ENCODE measurements at places on chromosomes 3 and 15. TPM values are rescaled to one million over a fixed set of nuclear protein-coding genes. Genes with fewer than 3 reads are reported as not detected.

The CYP8B1 gene
- polyA plus RNA-seq = not detected

The KCNAB1 gene
- polyA plus RNA-seq = 0.91 TPM

DNA sequence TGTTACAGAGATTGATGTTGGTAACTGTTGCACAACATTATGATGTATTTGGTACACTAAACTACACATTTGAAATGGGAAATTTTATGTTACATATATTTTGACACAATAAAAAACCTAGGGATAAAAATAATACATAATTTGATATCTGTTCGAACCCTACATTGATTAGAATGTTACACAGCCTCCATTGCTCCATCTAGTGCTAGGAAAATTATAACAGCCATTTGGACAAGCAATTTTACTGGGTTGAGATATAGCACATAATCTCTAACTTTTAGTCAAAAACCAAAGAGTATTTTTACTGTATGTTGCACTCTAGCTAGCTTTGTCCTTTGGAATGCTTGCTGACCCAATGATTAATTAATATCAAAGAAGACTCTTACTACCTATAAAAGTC is 108.1 kb downstream of the LSAMP start:
- no peak overlapping the region for H3K4me3 ChIP-seq
- no peak for DNase-seq
- H3K27ac ChIP-seq = no peak overlapping the region
- no peaks in the 10 kb centered on the region for H3K27me3 ChIP-seq

GRCh38 chr3:66618066-66618465 is 117.2 kb upstream of the LRIG1 start:
- H3K4me1 ChIP-seq = no peaks in the 10 kb centered on the region
- H3K27ac ChIP-seq = no peak overlapping the region
- no peaks in the 10 kb centered on the region for H3K36me3 ChIP-seq
- H3K27me3 ChIP-seq = no peaks in the 10 kb centered on the region

GRCh38 chr3:179067839-179068238 is 3.8 kb downstream of the ZMAT3 start:
- peaks cover 8% of the 10 kb centered on the region for H3K4me1 ChIP-seq
- no peaks in the 10 kb centered on the region for H3K27me3 ChIP-seq
- DNase-seq = no peak
- no peak overlapping the region for H3K4me3 ChIP-seq

- H3K4me3 ChIP-seq = no peak overlapping the region
- no peaks in the 10 kb centered on the region for H3K36me3 ChIP-seq
- H3K27me3 ChIP-seq = no peaks in the 10 kb centered on the region
- no peaks in the 10 kb centered on the region for H3K4me1 ChIP-seq
- no peak for DNase-seq
Observed at GRCh38 chr15:94834494-94834893, 603.1 kb downstream of the MCTP2 start.

DNA sequence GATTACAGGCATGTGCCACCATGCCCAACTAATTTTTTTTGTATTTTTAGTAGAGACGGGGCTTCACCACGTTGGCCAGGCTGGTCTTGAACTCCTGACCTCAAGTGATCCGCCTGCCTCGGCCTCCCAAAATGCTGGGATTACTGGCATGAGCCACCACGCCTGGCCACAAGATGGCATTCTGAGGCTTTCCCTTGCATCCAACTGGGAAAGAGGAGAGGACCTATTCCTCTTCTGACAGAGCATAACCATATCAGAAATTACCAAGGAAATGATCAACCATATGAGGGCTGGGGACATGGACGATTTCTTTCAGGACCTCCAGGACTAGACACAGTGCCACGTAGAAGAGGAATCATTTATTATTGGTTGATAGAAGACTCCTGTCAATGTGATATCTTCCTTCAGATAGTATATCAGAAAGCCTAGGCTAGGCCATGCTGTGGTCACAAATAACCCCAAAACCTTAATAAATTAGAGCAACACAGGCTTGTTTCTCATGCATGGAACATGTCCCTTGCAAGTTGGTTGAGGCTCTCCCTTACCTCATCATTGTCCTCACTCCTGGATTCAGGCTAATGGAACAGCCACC is 372.3 kb upstream of the IL12A start:
- H3K27ac ChIP-seq = no peak overlapping the region
- no peak overlapping the region for H3K4me3 ChIP-seq
- H3K36me3 ChIP-seq = no peaks in the 10 kb centered on the region
- H3K4me1 ChIP-seq = no peaks in the 10 kb centered on the region
- DNase-seq = no peak

All from psoas muscle (tissue), 8 donors.